ENCODE measurements at places on chromosomes 6 and 20.

GRCh38 chr6:143765422-143766184, 77.5 kb upstream of the LTV1 start:
- peak; percentile 40 for DNase-seq

GRCh38 chr6:37311741-37312473, 41.9 kb upstream of the RNF8 start:
- no peak for DNase-seq

GRCh38 chr6:24779416-24780016, 4.8 kb downstream of the GMNN start:
- DNase-seq: no peak

DNA sequence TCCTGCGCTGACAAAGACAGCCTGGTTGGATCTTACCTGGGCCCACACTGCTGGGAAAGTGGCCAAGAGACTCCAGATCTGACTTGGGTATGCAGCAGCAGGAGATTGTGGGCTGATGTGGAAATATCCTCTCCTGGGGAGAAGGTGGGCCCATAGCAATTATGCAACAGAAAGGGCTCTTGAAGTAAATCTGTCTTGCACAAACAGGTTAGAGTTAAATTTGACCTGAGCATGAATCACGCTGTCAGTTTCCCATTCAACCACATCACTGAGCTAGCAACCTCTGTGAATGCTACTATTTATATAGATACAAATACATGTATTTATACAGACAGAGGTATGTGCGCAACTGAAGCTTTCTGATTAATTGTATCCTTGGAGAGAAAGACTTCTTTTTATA, 28.3 kb upstream of the PDYN start:
- DNase-seq: no peak

GRCh38 chr6:167053895-167054530, 54.8 kb downstream of the CEP43 start:
- DNase-seq: no peak

- peak; percentile 40 for DNase-seq
These were observed 49.3 kb downstream of the EZR start for GRCh38 chr6:158769771-158770432.

GRCh38 chr20:2749951-2750490, 50.4 kb downstream of the CPXM1 start:
- no peak for DNase-seq

- DNase-seq: no peak
These were observed 69.7 kb upstream of the HINT3 start for GRCh38 chr6:125886914-125887313.

DNA sequence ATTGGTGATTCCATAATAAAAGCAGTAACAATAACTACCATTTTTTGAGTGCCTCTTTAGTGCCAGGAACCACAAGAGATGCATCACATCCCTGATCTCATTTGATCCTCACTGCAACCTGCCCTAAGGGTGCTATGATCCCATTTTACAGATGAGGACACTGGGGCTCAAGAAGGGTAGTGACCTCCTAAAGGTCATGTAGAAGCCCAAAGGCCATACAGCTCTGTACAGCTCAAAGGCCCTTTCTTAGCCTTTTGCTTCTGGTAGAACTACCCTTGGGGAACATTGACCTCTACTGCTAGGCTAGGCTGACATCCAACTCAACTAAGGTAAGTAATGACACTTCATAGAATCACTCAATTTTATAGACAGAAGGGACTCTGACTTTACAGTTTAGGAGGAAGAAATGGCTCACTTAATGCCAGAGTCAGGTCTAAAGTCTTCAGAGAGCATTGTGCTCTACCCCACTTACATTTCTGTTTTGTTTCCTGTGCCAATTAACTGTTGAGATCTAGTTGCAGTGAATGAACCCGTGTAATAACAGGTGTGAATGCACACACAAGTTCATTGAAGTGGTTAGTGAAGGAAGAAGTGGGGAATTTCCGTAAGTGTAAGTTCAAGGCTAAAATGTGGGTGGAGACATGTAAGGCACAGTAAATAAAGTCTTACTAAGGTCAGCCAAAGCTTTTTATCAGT, 10.7 kb downstream of the SLC9A8 start:
- DNase-seq: no peak

DNA sequence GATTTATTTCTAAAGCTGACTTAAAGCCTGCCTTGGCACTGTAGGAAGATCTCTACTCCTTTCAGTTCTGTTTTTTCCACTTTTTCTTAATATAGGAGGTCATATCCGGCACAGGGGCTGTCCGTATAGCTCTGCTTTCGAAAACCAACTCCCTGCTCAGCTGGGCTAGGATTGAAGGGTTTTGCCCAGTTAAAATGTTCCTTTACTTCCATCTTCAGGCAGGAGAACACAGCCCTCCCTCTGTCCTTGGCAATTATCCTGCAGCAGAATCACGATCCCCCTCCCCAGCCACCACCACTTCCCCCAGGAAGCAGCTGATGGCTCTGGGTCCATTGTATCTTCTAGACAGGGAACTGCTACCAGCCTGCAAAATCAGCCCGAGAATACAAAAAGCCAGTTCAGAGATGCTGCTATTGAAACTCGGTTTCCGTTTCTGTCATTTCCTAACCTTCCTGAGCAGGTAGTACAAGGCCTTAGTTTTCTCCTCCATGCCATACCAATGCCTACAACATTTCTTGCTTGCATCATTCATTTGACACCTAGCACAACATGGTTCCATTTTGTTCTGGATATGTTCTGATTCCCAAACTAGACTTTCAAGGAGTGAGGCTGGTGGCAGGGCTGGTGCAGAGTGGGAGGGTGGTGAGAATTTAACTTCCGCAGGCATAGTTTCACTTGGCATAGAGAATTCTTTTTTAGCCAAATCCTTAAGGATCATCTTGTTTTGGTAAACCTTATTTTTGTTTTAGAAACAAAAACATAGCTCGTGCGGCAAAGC, 53.9 kb downstream of the FAM50B start:
- no peak for DNase-seq
